ENCODE measurements at places on chromosomes 6 and 20. TPM values are rescaled to one million over a fixed set of nuclear protein-coding genes. Genes with fewer than 3 reads are reported as not detected.

Gene MEP1A
- not detected for total RNA-seq

- DNase-seq: no peak
Measured at GRCh38 chr6:10621213-10621612, 73.2 kb downstream of the C6orf52 start.

- DNase-seq: no peak
Measured at GRCh38 chr20:32589256-32589655, 4.1 kb upstream of the NOL4L start.

- no peak for DNase-seq
Measured at GRCh38 chr6:148818939-148819575, 72.2 kb downstream of the UST start.

GRCh38 chr20:17759449-17759848 lies 59.7 kb downstream of the BANF2 start:
- DNase-seq: no peak

GRCh38 chr6:167327391-167327790 lies 2.5 kb downstream of the TTLL2 start:
- peak; percentile 3 for DNase-seq

Gene HINT3
- 20.6 TPM for total RNA-seq

DNA sequence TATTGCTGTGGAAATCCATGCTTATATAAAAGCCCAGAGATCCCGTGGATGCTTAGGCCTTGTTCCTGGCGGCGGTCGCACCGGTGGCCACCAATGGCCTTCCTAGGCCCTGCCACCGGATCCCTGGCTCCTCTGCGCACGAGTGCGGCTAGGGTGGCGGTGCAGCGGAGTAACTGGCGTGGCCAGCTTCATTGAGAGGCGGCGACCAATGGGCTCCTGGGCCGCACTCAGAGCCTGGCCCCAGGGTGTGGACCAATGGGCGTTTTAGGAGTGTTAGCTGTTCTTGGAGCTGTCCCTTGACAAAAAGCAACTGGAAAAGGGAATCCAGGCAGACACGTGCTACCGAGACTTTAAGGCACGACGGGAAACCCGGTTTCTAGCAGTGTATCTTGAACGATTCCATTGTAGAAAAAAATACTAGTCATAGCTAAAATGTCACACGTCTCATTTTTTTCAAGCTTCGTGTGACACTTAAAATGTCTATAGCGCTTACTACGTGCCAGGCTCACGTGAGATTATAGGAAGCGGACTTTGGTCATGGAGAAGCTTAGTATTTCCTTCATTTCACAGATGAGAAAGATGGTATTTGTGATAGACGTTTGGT lies 1.7 kb downstream of the AMD1 start:
- peak; percentile 86 for DNase-seq

- no peak for DNase-seq
Measured at GRCh38 chr6:156648616-156649015, 128.6 kb upstream of the ARID1B start.

DNA sequence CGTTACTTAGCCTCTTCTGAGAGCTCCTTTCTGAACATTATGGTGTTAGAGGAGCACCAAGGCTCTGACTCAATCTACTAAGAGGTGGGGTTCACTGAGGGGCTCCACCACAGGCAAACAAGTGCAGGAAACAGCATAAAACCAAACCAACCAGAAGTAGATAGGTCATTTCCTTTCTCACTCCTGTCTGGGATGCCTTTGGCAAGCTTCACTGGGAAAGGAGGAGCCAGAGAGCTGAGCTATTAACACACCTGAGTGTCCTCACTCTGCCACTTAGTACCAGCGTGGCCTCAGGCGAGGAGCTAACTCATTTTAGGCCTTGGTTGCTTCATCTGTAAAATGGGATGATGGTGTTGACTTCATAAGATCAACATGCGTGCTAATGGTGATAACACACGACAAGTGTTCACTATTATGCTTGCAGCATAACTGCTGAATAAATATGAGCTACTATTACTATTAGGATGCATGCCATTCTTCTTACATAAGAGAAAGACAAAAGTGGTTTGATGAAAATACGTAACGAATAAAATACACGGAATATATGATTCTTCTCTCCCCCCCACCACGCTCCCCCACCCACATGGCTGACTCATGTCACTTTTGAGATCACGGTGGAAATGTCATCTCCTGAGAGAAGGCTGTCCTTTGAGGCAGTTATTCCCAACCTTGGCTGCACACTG lies 185.4 kb downstream of the BCAS1 start:
- DNase-seq: no peak

DNA sequence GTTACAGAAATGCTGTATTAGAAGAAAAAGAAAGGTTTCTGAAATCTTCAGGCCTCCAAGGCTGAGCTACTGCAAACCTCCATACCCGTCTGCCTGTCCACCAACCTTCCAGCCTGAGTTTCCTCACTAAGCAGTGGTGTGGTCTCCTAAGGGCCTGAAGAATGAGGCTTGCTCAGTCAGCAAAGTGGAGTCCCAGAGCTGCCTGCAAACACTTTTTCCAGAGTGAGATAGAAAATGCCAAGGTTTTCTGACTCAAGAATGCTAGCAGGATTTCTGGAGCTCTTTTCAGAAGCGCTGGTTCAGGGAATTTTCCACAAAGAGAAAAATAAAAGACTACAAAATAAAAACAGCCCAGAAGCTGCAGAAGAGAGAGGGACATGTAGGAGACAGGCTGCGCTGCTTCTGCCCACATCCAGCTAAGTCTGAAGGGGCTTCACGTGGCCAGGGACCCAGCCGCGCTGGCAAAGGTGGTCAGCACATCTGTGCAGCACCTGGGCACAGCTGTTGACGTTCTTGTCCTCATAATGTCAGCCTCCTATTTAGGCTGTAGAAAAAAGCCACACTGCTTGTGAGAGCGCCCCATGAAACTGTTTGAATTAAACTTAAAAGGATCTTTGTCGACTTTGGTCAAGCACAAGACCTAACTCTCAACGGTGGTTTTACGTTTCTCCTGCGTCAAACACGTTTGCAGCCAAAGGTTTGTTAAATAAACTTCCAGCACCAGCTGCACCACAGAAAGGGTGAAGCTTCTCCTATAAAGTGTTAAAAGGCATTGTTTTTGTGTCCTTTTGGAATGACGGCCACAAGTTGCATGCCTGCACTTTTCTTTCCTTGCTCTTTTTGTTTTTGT lies 209.0 kb downstream of the THBS2 start:
- no peak for DNase-seq

Gene TREML1
- total RNA-seq: 0.86 TPM

Gene CALHM6
- 2.2 TPM for total RNA-seq

Gene EFHC1
- total RNA-seq: 20.4 TPM

Measured in ureter (tissue), 1 donor.